ENCODE measurements at places on chromosomes 3 and 15.

DNA sequence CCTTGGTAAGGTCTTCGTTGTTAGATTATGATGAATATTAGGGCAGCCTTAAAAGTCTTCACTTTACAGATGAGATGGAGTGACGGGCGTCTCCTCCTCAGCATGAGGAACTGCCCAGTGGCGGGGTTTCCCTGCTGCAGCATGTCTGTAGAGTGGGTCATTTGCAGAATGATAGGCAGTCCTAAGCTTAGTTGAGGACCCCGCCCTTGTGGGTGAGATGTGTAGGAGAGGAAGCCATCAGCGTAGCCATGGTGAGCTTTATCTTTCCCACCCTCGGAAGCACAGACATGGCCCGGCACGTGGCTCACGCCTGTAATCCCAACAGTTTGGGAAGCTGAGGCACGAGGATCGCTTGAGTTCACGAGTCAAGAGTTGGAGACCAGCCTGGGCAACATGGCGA is 877 bp downstream of the NIT2 start:
- DNase-seq: no peak

GRCh38 chr3:48039487-48040190 is 23.4 kb upstream of the MAP4 start:
- DNase-seq: no peak

DNA sequence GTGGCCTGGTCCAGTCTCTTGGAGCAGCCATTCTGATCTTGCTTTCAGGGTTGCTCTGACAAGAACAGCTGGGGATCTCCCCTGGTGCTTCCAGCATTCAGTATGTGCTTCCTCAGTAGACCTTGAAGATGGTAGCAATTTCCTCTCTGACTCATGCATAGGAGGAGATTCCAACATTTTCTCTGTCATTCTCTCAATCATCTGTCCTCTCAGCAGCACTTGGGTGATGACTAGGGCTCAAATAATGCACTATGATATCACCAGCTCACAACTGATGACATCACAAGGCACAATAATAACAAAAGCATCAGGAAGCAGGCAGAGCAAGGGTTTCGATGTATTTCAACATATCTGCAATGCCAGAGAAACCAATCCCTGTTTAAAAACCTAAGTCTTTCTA is 52.7 kb downstream of the NFKBIZ start:
- DNase-seq: no peak

- DNase-seq: no peak
These were observed 180.9 kb upstream of the TBL1XR1 start for GRCh38 chr3:177378168-177378567.

DNA sequence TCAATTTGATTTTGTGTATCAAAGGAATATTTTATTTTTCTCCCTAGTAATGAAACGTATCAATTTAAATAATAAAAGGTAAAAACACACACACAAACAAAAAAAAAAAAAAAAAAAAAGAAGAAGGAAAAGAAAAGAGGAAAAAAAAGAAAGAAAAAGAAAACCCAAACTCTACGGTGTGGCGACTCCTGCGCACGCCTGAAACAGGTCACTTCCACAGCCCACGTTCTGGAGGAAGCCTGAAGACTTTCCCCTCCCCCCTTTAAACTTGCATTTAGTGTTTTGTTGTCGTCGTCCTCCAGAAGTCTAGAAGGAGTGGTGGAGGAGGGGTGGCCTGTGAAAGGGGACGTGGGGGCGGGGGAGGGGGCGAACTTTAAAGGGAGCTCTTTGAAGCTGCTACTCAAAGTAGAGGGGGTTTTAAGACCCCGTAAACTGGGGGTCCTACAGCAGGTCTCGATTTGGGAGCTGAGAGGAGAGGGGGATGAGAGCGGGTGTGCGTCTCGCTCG is 2.3 kb upstream of the TLE3 start:
- DNase-seq: no peak

DNA sequence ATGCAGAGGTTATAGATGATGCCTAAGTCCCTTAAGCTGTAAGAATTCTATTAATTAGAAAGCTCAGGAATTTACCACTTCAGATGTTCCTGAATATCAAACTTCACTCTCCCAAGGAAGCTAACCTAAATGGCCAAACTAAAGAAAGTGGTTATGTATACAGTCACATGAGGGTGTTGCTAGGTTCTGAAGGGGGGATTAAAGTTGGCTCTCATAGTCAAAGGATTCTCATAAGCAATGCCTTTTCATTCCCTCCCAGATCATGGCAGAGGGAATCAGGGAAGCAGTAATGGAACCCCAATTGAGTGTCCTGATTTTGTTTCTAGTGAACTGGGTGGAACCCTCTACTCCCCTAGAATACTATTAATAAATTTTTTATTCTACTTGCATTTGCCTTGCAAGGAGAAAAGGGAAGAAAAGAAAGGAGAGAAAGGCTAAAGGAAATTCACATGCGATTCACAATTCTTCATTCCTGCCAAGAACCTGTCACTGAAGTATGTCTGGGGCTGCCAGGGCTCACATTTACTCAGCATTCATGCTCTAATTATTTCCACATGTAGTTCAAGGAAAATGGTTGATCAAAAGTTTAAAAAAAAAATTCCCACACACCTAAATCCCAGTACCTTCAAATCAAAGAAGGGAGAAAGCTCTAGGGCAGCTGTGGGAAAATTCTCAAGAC is 25.1 kb downstream of the FSTL1 start:
- DNase-seq: no peak

GRCh38 chr3:156341831-156342416 is 213.0 kb downstream of the SSR3 start:
- no peak for DNase-seq

- no peak for DNase-seq
These were observed 47.0 kb upstream of the TRPM1 start for GRCh38 chr15:31148297-31149087.

GRCh38 chr3:188292827-188293226 is 138.9 kb downstream of the LPP start:
- no peak for DNase-seq

DNA sequence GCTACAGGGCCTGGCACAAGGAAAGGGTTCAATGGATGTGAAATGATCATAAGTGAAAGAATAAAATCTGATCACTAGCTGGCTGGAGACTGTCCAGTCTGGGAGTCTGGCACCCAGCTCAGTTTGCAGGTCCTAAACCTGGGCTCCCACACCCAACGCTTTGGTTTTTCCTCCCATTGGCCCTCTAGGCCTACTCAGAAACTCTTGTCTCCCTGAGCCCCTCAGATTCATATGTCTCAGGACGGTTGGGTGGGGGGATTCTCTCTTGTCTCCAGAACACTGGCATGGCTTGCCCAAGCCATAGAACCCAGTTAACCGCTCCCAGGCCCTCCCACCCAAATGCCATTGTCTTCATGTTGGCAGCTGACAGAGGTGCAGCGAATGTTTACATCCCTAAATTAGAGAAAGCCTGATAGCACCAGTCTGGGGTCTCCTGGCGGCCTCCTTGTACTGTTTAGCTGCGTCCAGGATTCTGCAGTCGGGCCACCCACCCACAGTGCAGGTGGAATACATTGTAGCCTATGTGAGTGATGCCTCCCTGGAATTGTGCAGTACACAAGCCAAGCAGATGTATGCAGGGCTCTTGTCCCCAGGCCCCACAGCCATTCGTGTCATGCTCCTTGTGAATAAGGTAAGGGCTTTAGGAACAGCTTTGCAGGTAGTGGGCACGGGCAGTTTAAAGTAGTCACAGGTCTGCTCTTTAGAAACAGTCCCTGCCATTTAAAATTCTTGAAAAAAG is 266.3 kb downstream of the XXYLT1 start:
- no peak for DNase-seq

DNA sequence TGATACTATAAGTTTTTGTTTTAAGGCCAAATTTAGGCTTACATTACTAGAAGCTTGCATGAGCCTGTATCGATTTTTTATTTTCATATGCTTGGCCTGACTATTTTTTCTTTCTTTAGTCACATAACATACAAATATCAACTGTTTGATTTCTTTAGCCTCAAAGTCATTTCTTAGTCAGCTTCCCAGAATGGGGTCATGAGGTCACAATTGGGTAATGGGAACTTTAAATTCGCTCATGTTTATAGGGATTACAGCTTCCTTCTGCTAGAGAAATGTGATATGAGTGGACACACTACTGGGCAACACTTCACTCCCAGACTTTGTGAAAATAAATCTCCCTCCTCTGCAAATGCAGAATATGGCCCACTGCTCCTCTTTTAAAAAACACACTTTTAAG is 9.1 kb upstream of the TIPARP start:
- DNase-seq: no peak

GRCh38 chr3:138443521-138444503 is 9.4 kb downstream of the ESYT3 start:
- no peak for DNase-seq

DNA sequence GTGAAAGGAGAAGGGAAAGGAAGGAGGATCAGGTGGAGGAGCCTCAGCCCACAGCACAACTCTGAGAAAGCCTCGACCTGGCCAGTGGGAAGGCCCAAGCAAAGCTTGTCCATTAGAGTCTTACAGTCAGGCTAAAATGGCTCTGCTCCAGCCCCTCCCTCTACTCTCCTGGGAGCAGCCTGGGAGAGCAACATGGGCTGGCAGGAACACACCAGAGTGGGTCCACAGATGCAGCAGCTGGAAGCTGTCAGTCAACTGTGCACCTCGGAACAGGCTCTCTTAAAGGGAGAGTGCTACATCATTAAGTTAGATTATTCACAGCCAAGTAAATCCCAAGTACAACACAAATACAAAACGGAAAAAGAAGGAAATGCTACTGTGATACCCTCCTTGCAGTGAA is 98.0 kb upstream of the LIMD1 start:
- DNase-seq: no peak

DNA sequence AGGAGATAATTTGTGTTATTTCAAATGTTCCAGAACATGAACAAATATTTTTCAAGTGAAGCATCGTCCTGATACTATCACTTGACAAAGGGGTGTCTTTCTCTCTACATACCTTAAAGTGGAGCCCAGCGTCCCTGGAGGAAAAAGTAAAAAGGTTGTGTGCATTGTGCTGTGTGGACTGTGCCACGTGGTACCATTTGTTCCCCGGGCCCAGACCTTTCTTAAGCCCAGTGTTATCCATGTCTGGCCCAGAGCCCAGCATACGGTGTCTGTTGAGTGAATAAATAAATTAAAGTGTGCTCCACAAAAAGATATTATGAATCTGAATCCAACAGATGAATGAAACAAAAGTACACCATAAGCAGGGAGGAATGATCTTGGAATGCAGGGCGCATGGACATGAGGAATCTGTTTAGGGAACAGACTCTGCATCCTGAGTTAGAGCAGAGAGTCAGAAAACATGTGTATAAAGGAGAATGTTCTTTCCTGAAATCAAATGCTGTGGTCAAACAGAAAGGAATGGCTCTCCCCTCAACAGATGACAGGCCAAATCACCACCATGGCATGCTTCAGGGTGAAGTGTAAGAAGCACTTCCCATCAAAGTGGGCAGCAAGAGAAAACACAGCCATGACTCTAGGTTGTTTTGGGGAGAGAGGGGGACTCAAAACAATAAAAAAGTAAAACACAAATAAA is 8.1 kb upstream of the PRSS50 start:
- DNase-seq: no peak

DNA sequence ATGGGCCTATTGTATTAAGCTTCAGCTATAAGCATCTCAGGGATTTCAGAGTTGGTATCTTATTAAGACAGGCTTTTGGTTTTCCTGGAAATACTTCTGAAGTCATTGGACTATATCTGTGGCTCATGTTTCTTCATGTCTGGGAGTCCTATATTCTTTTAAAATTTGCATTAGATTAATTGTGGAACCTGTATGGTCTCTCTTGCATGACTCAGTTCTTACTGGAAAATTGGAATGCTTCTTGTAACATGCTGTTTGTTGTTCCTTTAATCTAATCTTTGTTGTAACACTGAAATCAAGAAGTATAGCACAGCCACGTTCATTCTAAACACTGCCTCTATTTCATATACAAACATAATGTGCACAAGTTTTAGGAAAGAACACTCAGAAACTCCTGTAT is 208.1 kb downstream of the RBMS3 start:
- no peak for DNase-seq

GRCh38 chr3:105304487-105304886 is 62.2 kb upstream of the ALCAM start:
- DNase-seq: no peak

DNA sequence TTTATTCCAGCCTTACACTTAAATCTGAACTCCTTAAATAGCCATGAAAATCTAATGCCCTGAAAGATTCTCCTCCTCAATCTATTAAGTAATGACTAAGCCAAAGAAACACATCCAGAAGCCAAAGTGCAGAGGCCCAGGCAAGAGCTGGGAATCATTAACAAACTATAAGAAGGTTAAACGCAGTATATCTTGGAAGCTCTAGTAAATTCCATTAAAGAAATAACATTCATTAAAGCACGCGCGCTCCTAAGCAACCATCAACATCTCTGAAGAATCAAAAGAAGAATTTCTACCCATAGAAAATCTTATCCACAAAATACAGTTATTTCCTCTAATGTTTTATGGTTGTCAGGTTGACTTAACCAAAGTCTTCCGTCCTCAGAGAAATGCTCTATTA is 29.5 kb downstream of the MB21D2 start:
- DNase-seq: no peak

DNA sequence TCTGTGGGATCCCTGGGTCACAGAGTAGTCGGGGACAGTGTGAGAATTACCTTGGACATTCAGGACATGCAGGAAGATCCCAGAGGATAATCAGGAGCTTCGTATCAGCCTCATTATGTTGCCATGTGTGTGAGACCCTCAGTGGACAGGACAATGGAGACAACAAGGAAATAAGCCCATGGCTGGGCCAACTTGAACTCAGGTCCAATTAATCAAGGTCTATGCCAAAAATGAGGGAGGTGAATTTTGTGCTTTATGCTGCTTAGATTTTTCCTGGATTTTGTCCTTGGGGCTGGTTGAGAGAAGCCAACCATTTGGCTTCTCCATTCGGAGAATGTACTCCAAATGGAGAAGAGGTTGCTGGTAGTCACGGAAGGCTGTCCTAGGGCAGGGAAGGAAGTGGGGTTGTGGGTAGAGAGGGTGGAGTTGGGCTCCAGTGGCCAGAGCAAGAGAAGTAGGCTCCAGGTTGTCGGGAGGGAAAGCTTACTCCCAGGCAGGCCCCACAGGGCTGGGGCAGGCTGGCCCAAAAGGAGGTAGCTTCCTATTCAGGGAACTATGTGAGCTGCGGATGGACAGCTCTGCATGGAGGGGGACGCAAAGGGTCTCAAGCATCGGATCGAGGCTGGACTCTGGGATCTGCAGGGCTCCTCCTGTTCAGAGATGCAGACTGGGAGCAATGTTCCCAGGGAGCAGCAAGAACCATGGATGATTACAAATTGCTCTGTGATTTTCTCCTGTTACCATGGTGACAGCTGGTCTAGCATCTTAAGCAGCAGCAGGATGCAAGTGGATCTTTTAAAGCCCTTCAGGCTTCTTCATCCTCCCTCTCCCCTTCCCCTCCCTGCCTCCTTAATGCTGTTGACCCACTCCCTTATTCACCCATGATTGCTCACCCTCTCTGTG is 91.1 kb downstream of the WNT7A start:
- no peak for DNase-seq

All from activated gamma-delta T cell treated with anti-CD3 and anti-CD28 coated beads, Interleukin-2, amount 50 U/mL, for 16 hours (primary cell).